Adrenal gland (tissue), 19 donors: ENCODE measurements at places on chromosomes 7 and 10. TPM values are rescaled to one million over a fixed set of nuclear protein-coding genes. Genes with fewer than 3 reads are reported as not detected.

The HOGA1 gene
- 13.6 TPM for polyA plus RNA-seq

The CALN1 gene
- polyA plus RNA-seq = 8.6 TPM

The TRIM50 gene
- polyA plus RNA-seq = 0.56 TPM

DNA sequence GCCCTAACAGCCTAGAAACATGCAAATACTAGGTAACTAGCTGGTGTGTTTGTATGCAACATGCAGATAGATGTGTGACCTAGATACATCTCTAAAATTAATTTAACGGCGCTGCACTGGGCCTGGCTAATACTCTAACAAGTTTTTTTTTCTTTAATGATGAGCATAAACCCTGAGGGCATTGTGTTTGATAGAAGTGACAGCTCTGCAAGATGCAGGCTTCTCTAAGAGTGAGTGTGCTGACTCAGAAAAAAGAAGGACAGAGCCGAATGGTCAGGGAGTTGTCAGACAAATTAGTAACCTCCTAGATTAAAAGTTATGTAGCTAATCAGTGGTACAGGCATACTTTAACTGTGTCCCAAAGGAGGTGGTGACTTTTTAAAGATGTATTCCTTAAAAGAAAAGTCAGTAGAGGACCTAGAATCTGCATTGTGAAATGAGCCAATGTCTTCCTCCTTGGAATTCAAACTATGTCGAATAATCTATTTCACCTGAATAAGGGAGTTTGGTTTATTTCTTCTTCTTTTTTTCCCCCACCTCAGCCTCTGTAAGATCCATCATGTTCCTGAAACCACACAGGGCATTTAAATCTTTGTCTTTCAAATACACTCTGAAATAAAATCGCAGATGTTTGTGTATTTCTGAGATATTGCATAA, 315.1 kb downstream of the GFRA1 start:
- DNase-seq = no peak

GRCh38 chr10:35335133-35336083, 901 bp upstream of the CCNY start:
- peak; percentile 19 for DNase-seq

DNA sequence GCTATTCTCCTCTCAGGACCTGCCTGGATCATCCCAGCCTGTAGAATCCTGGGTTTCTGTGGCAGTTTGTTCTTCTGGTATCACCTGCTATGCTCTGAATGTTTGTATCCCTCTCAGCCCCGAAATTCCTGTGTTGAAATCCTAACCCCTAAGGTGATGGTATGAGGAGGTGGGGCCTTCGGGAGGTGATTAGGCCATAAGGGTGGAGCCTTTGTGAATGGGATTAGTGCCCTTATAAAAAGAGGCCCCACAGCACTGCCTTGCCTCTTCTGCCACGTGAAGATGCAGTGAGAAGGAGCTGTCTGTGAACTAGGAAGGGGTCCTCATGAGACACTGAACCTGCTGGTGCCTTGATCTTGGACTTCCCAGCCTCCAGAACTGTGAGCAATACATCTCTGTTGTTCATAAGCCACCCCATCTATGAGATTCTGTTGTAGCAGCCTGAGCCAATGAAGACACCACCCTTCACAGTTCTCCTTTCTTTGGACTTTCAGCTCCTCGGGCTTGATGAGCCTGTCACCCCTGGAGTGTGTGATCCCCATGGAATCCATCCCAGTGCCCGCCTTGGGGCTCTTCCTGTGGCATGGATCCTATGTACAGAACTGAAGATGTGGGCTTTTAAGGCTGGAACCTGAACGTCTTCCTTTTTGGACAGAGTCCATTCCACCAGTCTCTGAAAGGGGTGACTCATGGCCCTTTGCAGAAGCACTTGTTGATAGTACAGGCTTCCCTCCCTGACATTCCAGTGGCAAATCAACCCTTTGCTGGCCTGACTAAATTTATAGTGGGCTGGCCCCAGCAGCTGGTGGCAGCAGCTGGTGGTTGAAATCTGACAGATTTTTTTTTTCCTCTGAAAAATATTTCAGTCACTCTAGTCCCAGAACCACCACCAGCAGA, 138.0 kb downstream of the TACC2 start:
- DNase-seq = peak; percentile 81

DNA sequence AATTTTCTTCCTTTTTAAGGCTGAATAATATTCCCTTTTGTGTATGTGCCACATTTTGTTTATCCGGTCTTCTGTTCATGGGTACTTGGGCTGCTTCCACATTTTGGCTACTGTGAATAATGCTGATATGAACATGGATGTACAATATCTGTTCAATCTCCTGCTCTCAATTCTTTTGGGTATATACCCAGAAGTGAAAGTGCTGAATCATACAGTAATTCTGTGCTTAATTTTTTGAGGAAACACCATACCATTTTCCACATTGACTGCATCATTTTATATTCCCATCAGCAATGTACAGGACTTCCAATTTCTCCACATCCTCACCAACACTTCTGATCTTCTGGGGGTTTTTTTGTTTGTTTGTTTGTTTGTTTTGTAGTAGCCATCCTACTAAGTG, 135.0 kb upstream of the INHBA start:
- DNase-seq = no peak
